Inflammatory macrophage treated with lipopolysaccharide for 4 hours (primary cell): ENCODE measurements at places on chromosomes 3 and 15.

DNA sequence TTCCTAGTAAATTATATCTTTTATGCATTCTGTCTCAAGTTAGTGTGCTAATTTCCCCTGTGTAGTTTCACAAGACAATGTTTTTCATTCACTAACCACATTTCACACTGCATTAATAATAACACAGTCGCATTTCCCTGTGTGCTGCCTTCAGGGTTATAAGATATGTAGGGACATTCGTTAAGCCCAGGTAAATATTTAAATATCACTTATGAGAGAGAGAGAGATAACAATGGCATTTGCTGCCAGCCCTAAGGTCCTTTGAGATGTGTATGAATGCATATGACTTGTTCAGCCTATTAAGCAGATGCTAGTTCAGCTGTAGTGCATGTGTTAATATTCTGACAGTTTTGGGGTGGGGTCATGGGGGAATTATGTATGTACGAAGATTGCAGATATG lies 876.7 kb downstream of the NAALADL2 start:
- DNase-seq: no peak

DNA sequence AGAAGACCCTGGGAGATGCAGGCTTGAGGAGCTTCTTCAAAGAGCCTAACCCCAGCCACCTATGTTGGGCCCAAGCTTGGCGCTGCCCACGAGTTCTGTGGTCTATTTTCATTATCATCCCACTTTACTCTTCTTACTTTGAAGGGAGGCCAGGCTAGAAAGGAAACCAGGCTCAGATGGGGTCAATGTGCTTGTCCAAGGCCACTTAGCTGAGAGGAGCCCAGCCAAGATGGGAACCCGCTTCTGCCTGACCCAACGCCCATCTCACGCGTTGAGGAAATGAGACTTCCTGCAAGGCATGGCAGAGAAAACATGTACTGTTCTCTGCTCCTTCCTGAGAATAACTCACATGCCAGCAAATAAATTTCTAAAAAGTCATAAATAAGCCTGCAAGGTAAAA lies 486.3 kb upstream of the PROK2 start:
- DNase-seq: peak; percentile 41

DNA sequence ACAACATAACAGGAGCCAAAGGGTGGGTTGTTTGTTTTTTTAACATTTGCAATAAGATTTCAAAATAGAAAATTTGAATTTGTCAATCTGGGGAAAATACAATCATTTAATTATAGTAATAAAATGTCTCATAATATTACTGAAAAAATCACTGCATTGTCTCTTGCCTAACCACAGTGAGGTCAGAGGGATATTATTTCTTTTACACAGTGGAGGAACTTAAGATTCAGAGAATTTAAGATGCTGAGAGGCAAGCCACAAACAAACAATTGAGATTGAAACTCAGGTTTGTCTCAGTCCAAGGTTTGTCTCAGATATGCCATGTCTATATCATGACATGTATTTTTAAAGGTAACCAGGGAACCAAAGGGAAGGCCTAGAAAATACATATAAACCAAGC lies 428.7 kb downstream of the FOXP1 start:
- DNase-seq: no peak

DNA sequence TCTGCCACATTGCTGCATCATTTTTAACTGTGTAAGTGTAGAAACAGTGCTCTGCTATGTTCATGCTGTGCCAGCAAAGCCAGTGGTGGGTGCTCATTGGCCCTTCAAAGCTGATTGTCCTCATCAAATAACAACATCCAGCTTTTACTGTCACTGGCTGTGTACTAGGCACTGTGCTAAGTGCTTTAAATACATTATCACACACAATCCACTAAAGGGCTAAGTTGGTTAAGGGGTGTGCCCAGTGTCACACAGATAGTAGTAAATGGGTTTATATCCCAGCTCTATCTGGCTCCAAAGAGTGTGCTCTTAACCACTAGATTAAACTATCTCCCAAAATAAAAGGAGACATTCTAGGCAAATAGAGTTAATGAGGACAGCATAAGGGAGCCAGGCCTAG lies 7.7 kb downstream of the TUBGCP4 start:
- DNase-seq: no peak

DNA sequence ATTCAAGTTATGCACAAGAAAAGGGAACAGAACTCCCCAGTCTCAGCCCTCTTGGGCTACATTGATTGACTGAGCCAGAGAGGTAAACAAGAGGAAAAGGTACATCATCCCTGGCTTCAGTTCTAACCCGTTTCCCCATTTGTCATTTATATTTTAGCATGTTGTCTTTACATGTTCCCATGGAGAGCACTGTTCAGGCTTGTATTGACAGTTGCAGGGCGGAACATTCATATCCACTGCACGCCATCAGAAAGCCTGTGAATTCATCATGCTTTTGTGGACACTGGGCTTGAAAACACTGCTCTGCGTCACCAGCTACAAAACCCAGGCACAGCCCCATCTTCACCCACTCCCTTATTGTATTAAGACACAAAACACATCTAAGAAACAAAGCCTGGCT lies 240.9 kb upstream of the EIF1B start:
- DNase-seq: no peak

DNA sequence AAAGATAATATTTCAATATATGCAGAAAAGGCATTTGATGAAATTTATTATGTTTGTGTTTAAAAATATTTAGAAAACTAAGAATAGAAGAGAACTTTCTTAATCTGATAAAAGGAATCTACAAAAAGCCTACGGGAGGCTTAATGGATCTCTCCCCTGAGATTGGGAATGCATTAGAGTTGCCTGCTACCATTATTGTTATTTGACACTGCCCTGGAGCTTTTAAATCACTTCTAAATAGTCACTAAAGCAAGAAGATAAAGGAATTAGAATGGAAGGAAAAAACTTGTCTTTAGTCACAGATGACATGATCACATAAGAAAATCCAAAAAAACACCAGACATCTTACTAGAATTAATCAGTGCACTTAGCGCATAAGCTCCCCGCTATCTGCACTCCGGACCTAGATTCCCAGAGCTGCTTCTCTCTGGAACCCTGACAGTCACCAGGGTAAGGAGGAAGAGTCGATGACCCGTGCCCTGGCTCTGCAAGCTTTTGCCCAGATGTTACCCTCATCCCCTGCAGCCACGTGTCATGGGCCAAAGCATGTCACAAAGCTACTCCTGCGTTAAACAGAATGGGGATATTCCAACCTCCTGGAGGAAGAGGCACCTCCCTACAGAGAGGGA lies 97.1 kb downstream of the MINAR1 start:
- DNase-seq: no peak

DNA sequence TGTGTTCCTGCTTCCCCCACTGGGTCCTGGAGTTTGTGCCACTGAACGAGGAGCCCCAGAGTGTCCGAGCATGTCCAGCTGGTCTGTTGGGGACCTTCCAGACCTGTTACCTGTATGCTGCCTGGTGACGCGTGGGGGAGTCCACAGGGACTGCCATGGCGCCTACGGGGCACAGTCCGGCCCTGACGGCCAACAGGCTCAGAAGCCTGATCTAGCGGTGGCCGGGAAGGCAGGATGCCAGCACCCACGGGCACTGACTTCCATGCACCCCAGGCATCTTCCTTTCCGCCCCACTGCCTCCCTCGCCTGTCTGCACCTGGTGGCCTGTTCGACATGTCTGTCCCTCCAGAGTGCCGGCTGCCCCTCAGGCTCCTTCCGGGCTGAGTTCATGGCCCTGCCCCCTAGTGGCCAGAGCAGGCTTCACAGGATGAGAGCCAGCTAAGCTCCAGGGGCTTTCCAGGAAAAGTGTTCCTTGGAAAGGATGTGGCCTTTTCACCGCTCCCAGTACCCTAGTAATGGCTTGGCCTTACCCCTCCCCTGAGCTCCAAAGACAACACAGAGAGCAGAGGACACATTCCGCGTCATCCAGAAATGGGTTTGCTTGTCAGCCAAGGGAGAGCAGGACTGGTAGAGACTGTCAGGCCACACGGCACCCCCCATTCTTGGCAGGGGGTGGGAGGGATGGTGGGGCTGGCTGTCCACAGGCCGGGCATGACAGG lies 35.7 kb downstream of the NGRN start:
- DNase-seq: peak; percentile 47

DNA sequence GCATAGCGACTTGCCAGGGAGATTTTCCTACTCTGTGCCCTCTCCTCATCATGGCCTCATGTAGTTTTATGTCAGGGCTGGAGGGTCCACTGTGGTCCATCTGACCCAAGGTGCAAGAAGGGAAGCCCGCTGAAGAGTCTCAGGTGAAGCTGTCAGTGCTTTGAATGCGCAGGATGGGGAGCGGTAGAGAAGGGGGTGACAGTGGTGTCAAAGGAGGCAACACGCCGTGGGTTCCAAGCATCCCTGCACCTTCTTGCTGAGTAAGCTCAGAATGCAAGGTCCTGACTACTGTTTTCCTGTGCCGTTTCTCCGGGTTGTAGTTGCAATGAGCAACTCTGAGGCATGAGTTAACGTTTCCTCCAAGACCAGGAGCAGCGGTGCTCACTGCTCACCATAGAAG lies 44.9 kb upstream of the RAB6B start:
- DNase-seq: no peak

DNA sequence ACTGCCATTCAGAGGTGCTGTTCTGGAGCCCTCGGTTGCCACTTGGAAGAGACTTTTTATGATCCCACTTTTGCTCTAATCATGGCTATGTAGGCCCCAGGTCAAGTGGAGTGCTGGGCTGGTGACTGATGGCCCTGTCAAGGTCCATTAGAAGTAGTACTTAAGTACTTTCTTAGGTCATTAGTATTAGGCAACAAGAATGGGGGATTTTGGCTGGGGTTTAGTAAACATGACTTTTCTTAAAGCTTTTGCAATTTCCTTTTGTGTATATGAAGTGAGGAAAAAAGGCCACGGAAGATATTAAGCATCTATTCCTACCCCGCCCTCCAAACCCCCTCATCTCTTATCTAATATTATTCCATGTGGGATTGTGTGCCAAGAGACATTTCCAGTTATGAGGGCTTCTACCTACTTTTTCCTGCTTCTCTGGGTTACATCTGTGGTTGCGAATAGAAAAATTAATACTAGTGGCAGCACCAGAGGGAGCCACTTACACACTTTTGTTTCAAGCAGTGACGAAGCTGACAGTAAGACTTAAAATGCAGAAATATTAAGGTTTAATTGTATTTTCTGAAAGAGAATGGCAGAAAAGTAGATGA lies 13.9 kb downstream of the NLGN1 start:
- DNase-seq: peak; percentile 30

DNA sequence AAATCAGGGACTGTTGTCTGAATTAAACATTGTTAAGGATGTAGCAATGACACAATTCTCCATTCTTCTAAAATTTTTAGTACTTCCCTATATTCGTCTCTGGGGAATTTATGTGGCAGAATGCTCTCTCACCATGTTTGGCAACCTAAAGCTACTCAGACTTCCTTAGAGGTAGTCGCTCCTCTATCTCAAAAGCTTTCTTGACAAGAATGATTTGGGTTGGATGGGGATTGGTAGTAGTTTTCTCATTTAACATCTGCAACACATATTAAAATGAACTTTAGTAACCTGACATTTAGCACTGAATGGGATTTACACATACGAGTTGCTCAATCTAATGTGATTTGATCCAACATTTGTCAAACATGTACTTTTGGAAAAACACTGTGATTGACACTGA lies 233.3 kb downstream of the RBMS3 start:
- DNase-seq: peak; percentile 32
